ENCODE measurements at places on chromosomes 5 and 9. TPM values are rescaled to one million over a fixed set of nuclear protein-coding genes. Genes with fewer than 3 reads are reported as not detected.

Gene PCDHGA1
- 2.3 TPM for total RNA-seq

Gene BTNL8
- not detected for total RNA-seq

Gene DDX4
- total RNA-seq, result not detected

Gene LRRC19
- not detected for total RNA-seq

All from smooth muscle cell of trachea (primary cell).